Pons (tissue), 1 donor: ENCODE measurements at places on chromosomes 16 and 17.

DNA sequence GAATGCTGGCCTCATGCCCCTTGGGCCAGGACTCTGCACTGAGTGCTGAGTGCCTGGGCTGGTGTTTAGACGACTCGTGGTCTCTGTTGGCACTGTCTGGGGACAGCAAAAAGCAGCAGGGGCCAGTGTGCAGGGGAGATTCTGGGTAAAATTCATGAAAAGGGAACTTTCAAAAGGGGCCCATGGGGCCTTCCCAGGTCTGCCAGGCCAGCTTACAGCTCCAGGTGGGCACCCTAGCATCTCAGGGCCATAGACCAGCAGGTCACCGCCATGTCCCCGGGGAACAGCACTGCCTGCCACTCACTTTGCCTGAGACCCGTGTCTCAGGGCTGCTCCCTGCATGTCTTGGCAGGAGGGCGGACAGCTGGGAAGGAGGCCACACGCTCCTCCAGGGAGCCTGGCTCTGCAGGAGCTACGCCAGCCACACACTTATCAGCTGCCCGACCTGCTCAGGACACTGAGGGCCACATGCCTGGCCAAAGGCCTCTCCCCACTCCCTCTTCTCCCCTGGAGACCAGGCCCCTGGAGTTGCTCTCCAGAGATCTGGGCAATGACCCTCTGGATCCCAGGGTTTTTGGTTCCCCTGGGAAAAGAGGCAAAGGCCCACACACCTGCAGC is 8.8 kb upstream of the FASN start:
- DNase-seq = no peak

DNA sequence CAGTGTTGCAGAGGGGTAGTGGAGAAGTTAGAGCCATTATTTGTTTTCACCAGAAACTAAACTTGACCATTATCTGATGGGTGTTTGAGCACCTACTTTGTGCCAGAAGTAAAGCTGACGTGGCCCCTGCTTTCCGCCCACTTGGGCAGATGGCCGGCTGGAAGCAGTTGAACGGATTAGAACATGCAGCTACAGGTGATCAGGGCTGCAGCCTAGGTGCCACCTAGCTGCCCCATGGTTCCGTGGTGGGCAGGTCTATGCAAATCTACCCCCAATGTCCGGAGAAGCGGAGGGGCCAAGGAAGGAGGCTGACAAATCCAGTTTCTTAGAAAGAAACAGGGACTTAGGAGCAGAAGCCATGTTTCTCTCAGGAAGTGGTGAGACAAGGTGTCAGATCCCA is 62.7 kb downstream of the B9D1 start:
- DNase-seq = no peak

- DNase-seq = peak; percentile 64
These were observed 13.4 kb downstream of the C17orf58 start for GRCh38 chr17:67982686-67983382.

- DNase-seq = peak; percentile 48
These were observed 968 bp upstream of the PRKAR1A start for GRCh38 chr17:68511254-68511670.

DNA sequence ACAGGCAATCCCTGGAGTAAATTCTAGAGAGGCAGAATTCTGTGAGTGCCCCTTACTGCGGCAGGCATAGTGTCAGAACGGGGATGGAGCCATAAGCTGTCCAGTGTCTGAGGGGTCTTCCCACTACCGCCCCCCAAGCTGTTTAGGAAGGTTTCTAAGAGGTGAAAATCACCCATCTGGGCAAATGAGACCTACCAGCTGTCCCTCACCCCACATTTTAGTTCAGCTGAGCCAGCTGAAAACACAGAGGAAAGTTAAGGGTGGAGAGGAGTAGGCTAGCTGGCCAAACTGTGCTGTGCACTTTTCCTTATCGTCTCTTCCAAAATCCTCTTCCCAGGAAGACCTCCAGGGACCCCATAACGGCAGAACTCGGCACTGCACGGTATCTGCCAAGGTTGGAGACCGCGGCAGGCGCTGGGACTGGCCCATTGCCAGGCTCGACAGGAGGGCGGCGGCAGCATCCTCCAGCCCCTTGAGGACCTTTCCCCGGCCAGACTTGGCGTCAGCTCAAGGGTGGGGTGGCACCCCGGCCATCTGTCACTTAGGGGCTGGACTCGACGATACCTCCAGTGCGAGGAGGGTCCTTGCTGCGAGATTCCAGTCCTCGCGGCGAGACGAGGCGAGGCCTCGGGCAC is 955 bp downstream of the ACLY start:
- DNase-seq = no peak

DNA sequence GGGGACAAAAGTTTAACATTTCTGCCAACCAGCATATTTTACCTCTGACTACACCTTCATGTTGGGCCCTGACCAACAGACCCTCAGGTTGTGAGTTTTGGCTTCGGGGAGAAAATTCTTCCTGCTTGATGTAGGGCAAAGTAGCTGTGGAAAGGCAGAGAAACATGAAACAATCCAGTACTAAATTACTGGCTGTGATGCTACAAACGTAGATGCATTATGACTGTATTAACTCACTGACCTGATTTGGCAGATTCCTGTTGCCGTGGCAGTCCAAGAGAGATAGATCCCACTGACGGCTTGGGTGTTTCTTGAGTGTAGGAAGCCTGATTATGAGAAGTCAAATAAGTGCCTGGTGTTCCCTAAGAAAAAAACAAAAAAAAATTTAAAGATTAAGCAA is 80.7 kb downstream of the TTC19 start:
- no peak for DNase-seq
